IPS DF 19.7 (cell line): ENCODE measurements at places on chromosomes 3 and 15.

GRCh38 chr15:66394915-66395314, 8.2 kb downstream of the MAP2K1 start:
- no peak for DNase-seq

DNA sequence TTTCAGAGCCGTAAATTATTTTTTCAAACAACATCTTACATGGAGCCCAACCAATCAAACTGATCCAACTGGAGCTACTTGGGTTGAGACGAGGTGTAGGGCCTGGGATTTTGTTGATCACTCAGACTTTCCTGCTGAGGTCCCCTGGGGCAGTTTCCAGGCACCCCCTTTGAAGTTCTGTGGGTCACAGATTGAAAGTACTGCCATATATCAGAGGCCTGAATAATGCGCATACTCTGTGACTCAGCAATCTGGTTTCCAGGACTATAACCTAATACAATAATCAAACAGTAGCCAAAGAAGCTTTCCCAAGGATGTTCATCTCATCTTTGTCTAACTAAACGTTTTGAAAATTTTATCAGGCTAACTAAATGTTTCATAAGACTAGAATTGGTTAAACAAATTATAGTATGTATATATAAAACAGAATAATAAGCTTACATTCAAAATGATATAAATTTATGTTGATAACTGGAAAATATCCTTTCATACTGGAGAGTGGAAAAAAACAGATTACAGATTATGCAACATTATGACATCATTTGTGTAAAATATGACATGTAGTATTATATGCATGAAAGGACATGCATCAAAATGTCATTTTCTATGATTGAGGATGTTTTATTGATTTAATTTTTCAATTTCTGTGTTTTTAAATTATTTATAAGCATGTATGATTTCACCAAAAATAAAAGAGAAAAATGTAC, 617.1 kb downstream of the NTRK3 start:
- no peak for DNase-seq

DNA sequence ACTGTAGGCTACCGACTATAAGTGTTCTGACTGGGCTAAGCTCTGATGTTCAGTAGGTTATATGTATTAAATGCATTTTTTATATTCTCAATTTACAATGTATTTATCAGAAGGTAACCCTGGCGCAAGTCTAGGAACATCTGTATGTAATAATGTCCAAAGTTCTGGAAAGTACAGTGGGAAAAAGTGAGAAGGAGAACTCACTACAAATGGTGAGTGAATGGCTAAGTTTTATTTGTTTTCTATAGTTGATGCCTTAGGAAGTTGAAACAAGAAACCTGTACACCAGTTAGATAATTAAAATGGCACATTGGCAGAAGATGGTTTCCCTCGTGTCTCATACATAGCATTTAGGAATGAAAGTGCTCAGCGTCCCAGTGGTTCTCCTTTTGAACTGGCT, 333.4 kb upstream of the THRB start:
- DNase-seq: no peak

DNA sequence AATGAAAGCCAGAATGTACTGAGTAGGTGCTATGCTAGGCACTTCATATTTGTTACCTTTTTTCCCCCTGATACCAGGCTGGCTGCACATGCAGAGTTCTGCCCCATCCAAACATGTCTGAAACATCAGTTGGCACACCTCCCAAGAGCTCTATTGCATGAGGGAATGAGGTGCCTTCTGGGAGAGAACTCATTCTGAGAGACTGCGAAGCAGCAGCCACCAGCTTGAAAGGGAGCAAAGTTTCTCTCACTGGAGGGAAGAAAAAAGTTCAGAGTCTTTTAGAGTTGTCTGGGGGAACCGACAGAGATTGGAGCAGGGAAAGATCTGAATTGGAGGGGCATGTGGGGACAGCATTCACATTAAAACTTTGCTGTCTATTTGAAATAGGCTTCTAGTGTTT, 84.1 kb downstream of the AGBL1 start:
- no peak for DNase-seq

- DNase-seq: no peak
Observed at GRCh38 chr3:176631165-176631564, 566.1 kb downstream of the TBL1XR1 start.
